ENCODE measurements at places on chromosomes 12 and 14.

DNA sequence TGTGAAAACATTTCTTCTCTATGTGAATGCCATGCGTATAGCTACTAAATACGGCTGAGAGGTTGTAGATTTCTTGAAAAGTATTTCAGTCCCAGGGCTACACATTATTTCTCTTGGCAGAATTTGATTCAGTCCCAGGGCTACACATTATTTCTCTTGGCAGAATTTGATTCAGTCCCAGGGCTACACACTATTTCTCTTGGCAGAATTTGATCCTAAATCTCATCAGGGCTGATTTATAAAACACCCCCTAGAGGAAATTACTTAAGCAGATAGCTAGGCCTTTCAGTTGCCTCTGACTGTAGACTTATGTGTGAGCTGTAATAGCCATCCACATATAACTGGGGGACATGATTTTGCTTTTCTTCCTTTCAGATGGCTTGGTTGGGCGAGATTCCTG is 50.4 kb downstream of the AK7 start:
- DNase-seq, result no peak

GRCh38 chr14:105879503-105879866 is 353.1 kb downstream of the TMEM121 start:
- DNase-seq, result no peak

GRCh38 chr12:120659151-120659525 is 18.7 kb downstream of the CABP1 start:
- DNase-seq, result no peak

GRCh38 chr14:68956724-68957123 is 22.4 kb downstream of the ACTN1 start:
- no peak for DNase-seq

- DNase-seq, result no peak
Observed at GRCh38 chr12:115504306-115505290, 772.9 kb downstream of the MED13L start.

DNA sequence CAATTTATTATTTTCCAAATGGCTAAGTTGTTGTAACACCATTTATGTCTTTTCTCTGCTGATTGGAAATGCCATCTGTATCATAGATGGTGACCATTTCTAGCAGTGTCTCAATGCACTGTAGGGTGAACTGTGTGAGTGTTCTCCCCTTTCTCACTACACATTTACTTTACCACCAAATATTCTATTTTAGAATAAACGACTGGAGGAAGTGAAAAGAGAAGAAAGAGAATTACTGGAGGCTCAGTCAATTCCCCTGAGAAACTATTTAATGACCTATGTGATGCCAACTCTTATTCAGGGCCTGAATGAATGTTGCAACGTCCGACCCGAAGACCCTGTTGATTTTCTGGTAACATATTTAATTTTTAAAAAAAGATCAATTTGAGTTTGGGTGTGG is 15.5 kb upstream of the PAPOLA start:
- DNase-seq, result no peak

DNA sequence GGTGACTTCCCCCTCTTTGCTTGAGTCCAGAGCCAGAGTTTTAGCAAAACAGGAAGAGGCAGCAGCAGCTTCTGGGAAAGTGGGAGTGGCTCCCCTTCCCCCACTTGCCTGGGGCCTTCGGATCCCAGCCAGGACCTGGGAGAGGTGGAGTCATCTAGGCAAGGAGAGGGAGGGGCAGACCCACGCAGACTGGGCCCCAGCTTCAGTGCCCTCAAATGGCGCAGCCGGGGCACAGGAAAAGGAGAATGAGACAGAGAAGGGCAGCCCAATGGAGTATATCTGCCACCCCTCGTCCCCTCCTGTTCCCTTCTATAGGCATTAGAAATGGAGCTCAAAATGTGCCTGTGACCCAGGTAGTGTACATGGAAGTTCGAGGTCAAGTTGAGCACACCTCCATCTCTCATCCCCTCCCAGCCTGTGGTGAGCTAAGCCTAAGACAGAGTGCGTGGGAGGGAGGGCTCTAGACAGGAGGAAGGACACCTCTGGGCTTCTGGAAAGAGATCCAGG is 9.3 kb upstream of the HDAC7 start:
- peak; percentile 70 for DNase-seq

GRCh38 chr12:56160193-56160763 is 2.1 kb downstream of the MYL6 start:
- peak; percentile 54 for DNase-seq

- DNase-seq, result no peak
Observed at GRCh38 chr14:100334904-100335303, 11.8 kb downstream of the SLC25A47 start.

DNA sequence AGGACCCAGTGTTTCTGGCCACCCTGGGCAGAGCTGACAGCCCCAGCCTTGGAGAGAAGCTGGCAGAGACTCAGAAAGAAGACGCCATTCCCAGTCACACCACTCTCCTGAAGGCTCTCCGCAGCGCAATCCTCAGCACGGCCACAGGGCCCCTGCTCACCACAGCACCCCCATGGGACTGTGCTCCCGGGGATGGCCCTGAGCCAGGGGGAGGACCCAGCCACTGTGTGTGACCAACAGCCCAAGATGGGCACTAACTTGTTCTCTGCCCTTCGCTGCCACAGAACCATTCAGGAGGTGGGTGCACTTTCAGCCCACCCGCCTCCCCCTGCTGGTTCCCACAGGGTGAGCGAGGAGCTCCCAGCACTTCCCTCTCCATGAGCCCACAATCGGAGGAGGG is 57.1 kb downstream of the CCNK start:
- DNase-seq, result no peak
